Activated CD4-positive, alpha-beta T cell treated with anti-CD3 and anti-CD28 coated beads, Interleukin-2, amount 10 ng/mL, durations not matched to agents 7 days and 5 days (primary cell): ENCODE measurements at places on chromosomes 13 and 19. TPM values are rescaled to one million over a fixed set of nuclear protein-coding genes. Genes with fewer than 3 reads are reported as not detected.

DNA sequence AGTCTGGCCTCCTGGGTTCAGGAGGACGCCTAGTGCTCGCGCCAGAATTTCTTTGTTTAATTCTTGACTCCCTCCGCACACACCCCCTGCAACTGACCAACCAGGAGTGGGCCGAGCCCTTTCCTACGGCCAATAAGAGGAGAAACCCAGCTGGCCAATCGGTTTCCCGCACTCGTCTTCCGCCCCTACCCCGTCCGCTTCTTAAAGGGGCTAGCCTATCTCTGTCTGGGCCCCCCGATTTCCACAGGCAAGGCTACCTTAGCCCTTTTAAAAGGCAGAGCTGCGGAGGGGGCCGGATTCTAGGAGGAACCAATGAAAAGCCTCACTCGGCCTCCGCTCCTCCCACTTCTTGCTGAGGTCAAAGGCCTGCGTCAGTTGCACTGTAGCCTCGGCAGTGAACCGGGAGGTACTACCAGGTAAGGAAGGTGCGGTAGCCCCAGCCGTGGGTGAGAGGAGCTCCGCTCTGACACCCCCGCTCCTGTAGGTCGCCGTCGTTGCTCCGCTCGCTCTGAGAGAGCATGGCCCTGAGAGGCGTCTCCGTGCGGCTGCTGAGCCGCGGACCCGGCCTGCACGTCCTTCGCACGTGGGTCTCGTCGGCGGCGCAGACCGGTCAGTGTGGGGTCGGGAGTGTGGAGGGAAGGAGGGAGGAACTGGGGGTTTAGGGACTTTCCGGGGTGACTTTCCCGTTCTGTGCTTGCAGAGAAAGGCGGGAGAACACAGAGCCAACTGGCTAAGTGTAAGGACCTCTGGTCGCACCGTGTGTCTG is at the start of gene GCDH:
Gene GCDH, plus strand, starts transcription at position 374 of the 766 bp plus-strand sequence. Its CDS starts 145 bp downstream, at position 519.
- H3K4me3 ChIP-seq = peak within 1 kb of the TSS; percentile 93
- peak; percentile 99 for DNase-seq
- peaks cover 10% of the 10 kb centered on the region for H3K36me3 ChIP-seq

GRCh38 chr19:4870025-4870700 is 2.7 kb upstream of the PLIN3 start:
- H3K4me1 ChIP-seq = peaks cover 23% of the 10 kb centered on the region
- H3K27me3 ChIP-seq = peaks cover 12% of the 10 kb centered on the region
- H3K4me3 ChIP-seq = no peak overlapping the region
- H3K36me3 ChIP-seq = no peaks in the 10 kb centered on the region

The KLK6 gene
- total RNA-seq = not detected

DNA sequence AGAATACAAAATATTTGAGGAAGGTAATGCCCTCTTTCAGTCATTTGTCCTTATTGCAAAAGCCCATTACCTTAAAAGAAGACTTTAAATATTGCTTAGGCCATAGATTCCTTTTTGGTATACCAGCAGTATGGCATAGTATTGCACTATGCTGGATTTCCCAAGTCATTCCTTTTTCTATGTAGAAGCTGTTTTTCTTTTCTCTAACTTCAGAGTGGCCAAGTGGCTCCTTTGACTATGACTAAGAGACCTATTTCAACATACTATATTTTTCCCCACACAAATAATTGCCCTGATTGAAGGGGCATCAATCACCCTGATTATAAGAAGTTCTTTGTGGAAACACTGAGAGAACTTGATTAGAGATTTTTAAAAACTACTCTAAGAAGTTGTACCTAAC is 68.6 kb downstream of the UFM1 start:
- H3K4me1 ChIP-seq = peaks cover 5% of the 10 kb centered on the region
- no peaks in the 10 kb centered on the region for H3K36me3 ChIP-seq
- H3K27me3 ChIP-seq = no peaks in the 10 kb centered on the region

The GPC5 gene
- total RNA-seq = 0.06 TPM

The RGCC gene
- total RNA-seq = 40.8 TPM

The TPRX2 gene
- not detected for total RNA-seq

- peaks cover 1% of the 10 kb centered on the region for H3K36me3 ChIP-seq
- peaks cover 2% of the 10 kb centered on the region for H3K27me3 ChIP-seq
- no peak overlapping the region for H3K4me3 ChIP-seq
- no peak overlapping the region for H3K27ac ChIP-seq
These were observed 48.4 kb downstream of the CAB39L start for GRCh38 chr13:49395451-49395865.

The ZNF486 gene
- total RNA-seq = 9.3 TPM

The METTL21C gene
- not detected for total RNA-seq

- no peak overlapping the region for H3K27ac ChIP-seq
- peaks cover 47% of the 10 kb centered on the region for H3K27me3 ChIP-seq
- H3K4me1 ChIP-seq = peaks cover 23% of the 10 kb centered on the region
- DNase-seq = no peak
- H3K4me3 ChIP-seq = no peak overlapping the region
These were observed 3.0 kb upstream of the NCCRP1 start for GRCh38 chr19:39193803-39194202.
